COR-L47 (cell line): ENCODE measurements at places on chromosomes 2 and 18.
A peak's percentile ranks its signal among the peaks of the same experiment; 100 is the strongest.

- DNase-seq: no peak
Observed at GRCh38 chr2:228735697-228736096, 535.4 kb downstream of the PID1 start.

- no peak for DNase-seq
Observed at GRCh38 chr2:127039387-127040031, 67.4 kb downstream of the BIN1 start.

GRCh38 chr2:231605607-231606091 is 13.0 kb downstream of the TEX44 start:
- DNase-seq: no peak

DNA sequence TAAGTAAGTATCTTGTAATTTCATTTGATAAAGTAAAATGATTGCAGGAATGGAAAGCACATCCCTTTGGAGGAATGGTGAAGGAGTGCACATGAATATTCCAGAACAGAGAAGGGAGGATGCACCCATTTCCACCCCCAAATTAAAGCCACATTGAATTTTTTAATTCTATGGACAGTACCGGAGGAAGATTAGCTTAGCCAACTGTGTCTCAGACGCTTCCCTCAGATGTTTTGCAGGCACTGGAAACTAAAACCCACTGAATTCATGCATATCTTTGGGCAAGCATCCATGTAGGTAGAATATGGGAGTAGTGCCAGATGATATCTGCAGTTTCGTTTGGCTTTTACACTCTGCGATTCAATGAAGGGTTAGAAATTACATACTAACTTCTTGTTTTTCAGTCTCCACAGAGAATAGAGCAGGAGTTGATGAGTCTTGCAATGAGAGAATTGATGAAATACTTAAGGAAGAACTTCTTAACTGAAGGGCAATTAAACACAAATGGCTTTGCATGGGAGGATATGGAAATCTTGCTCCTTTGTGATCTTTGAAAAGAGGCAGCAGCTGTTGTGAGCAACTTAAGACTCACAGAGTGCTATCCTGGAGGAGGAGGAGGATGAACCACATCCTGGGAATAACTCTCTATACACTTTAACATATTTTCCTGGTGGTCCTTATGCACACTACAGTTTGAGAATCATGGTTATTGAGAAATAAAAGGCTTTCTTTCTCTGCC is 71.7 kb upstream of the MYO3B start:
- no peak for DNase-seq

- DNase-seq: no peak
Observed at GRCh38 chr2:71793926-71794325, 340.6 kb downstream of the DYSF start.

DNA sequence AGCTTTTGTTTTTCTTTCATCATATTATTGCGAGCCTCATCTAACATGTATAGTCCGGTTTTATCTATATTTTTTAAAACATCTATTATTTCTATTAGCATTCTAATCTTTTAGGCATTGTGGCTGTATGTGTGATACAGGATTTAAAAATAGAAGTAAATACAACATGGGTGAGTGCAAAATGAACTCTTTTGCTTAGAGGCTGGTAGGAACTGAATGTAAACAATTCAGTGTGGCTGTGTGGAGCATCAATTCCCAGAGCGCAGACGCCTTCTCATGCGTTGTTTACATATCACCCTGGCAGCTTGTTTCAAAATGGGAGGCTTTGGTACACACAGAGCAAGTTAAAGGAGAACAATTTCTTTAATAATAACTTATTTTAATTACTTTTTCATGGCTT is 836 bp downstream of the DTNA start:
- peak; percentile 76 for DNase-seq

- DNase-seq: no peak
Observed at GRCh38 chr2:148794558-148794957, 80.5 kb upstream of the KIF5C start.

DNA sequence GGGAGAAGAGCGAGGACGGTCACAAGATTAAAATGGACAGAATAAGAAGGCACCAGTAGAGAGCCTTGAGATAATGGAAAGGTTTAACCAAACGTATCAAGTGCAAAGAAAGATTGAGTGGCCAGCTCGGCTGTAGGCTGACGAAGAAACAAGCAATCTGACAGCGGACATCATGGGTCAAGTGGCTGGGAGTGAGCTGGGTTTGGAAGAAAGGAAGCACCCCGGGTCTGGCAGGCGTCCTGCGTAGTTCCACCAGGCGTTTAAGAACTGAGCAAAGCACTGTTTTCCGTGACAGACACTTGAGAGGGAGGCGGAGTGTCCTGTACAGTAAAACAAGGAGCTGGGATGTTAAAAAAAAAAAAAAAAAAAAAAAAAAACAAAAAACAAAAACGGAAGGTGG is 27.1 kb downstream of the DAPL1 start:
- DNase-seq: no peak

- peak; percentile 27 for DNase-seq
Observed at GRCh38 chr2:28981016-28981441, at the start of gene TOGARAM2. TOGARAM2 (plus strand) TSS chr2:28981298; CDS start chr2:28994835, 13,537 bp downstream.

DNA sequence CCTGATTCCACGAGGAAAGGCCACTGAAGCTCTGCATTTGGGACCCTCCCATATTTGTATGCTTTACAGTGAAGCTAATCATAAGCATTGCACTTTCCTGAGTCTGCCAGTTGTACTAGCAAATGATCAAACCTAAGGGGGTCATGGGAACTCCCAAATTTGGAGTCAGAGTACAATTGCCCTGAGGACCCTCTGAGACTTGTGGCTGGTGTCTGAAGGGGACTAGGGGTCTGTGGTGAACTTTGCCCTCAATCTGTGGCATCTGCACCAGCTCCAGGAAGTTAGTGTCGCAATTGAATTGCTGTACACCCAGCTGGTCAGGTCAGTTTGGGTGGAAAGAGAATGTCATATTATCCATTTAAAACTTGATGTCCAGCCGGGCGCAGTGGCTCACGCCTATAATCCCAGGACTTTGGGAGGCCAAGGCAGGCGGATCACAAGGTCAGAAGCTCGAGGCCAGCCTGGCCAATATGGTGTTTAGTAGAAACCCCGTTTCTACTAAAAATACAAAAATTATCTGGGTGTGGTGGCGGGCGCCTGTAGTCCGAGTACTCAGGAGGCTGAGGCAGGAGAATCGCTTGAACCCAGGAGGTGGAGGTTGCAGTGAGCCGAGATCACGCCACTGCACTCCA is 18.1 kb downstream of the SOWAHC start:
- DNase-seq: no peak

DNA sequence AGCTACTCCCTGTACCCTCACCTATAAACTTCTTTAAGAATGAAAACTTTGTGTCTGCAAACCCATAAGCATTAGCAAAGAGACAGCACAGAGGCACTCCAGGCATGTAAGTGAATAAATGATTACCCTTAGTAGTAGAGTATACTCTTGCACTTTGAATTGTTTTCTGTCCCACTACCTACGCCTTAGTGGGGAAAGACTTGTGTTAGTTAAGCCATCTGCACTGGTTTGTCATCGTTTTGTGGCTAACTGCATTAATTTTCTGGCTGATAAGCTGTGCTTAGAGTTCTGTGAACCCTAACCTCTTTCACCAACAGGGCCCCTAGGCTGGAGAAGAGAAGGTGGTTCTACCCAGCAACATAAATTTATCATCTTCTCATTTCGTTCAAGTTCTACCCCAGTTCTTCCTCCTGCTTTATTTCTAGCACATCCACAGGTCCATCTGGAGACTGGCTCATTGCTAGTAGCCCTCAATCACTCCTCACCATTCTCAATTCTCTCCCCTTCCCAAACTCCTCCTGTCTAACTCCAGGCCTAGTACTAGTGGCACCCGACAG is 710 bp downstream of the LMAN2L start:
- no peak for DNase-seq

DNA sequence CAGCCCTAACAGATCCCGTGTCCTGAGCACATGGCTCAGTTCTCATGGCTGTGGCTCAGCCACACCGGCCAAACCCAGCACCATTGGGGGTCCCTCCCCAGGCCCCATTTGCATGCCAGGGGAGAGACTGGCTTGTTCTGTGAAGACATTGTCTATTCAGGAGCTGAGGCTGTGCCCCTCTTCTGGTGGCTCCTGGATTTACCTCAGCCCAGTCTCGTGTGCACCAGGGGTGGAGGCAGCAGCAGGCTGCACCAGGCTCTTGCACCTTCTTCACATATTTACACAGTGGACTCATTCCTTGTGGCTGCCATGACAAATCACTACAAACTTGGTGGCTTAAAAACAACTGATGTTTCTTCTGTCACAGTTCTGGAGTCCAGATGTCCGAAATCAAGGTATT is 92.4 kb upstream of the ITGA6 start:
- DNase-seq: no peak

GRCh38 chr18:8139891-8140406 is 469.3 kb upstream of the RAB12 start:
- no peak for DNase-seq

DNA sequence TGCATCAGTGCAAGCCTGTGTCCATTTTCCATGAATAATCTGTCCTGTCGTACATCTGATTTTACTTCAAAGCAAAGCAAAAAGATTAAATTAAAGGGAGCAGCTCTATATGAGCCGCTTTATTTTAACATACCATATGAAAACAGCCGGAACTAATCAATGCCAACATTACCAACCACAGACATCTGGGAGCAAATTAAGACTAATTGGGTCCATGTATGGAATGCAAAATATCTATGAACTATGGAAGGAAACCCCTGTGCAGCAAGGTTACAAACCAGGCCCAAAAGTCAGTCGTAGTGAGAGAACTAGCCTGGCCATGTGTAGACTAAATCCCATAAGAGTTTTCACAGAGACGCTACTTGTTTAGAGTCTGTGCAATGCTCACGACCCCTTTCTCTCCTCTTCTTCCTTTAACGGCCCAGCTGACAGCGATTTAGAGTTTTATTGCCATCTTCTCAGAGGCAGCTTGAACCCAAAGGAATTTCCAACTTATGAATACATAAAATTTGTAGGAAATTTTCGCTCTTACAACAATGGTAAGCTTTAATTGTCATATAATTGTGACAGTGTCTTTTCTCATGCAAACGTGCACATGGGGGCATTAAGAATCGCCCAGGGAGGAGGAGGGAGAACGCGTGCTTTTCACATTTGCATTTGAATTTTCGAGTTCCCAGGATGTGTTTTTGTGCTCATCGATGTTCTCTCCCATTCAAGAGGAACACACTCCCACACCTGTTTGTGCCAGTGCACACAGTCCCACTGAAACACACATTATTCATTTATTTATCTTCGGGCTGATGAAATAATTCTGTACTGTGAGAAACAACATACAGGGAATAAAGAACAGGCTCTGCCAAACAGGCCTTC is 52.9 kb upstream of the RPL31 start:
- no peak for DNase-seq

- DNase-seq: no peak
Observed at GRCh38 chr2:40282428-40282827, 169.5 kb downstream of the SLC8A1 start.

GRCh38 chr18:48730010-48730409 is 191.2 kb downstream of the CTIF start:
- DNase-seq: no peak

DNA sequence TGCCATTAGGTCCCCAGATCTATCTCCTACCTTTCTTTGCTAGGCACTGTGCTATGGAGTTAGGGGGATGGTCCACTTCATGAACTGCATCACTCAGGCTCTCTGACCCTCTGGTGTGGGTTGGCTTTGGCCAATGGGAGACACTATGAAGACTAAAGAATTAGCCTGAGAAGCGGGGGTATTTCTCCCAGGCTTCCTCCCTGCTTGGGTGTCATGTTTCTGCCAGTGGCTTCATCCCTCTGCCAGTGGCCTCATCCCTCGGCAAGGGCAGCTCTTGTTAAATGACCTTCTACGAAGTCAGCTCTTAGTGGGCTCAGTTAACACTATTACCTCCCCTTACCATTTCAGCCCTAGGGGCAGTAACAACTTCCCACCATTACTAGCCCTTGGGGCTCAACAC is 41.9 kb upstream of the EPB41L3 start:
- DNase-seq: no peak

GRCh38 chr2:20606198-20606597 is 44.7 kb downstream of the HS1BP3 start:
- DNase-seq: no peak

- no peak for DNase-seq
Observed at GRCh38 chr2:206713746-206714145, 4.5 kb downstream of the DYTN start.

DNA sequence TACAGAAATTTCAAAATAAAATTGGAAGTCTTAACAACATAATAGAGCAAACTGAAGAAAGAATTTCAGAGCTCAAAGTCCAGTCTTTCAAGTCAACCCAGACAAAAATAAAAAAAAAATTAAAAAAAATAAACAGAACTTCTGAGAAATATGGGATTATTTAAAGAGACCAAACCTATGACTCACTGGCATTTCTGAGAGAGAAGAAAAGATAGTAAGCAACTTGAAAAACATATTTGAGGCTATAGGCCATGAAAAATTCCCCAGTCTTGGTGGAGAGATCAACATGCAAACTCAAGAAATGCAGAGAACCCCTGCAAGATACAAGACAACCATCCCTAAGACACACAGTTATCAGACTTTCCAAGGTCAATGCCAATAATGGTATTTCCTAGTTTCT is 167.4 kb downstream of the RNF144A start:
- no peak for DNase-seq

DNA sequence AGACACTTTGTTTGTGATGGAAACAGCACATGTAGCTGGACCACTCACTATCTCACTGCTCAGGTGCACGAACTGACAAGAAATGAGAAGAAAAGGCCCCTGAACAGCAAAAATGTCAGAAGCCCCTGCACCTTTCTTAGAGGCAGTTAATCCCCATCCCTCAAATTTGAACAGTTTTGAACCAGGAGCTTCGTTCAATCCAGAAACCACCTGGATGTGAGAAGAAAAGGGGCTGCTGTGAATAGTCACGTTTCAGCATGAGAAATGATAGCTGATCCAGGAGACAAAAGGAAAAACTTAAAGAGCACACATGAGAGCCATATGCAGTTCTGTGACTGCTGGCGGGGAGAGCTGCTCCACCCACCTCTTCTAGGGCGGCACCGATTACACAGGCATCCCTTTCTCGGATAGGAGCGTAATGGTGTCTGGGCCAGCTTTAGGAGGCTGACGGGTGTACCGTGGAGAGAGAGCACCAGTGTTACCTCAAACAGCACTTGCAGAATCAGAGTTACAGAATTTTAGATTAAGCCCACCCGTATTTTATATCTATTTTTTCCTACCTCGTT is 117.0 kb upstream of the EML6 start:
- DNase-seq: no peak

DNA sequence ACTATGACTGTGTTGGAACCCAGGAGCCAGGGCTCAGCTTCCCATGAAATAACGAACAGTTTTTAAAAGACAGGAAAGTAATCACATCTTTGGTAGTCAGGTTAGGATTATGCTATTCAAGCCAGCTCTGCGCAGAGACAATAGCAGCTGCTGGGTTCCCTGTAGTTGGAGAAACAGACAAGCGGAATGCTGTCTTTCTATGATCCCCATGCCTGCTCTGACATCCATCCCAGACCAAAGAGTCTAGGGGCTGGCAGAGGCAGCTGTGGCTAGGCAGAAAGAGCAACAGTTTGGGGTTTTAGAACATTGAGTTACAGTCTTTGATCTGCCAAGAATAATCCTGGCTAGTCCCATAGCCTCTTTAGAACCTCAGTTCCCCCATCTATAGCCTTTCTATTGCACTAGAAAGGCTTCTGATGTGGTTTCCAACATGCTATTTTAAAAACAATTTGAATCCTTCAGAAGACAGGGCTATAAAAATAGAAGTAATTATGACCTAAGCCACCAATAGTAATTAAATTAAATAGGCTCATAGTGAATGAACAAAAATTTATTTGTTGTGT is 146.8 kb downstream of the MTX2 start:
- DNase-seq: no peak
